Stimulated activated CD8-positive, alpha-beta memory T cell treated with anti-CD3 and anti-CD28 coated beads, Interleukin-7, amount 100 ng/mL, for 1 hour (primary cell): ENCODE measurements at places on chromosomes 5 and 9.
A peak's percentile ranks its signal among the peaks of the same experiment; 100 is the strongest.

- DNase-seq, result no peak
Measured at GRCh38 chr5:95163079-95163478, 121.8 kb downstream of the MCTP1 start.

- no peak for DNase-seq
Measured at GRCh38 chr5:181204113-181204825, 727 bp downstream of the TRIM7 start.

GRCh38 chr9:2718698-2719033, 1.4 kb downstream of the KCNV2 start:
- DNase-seq, result no peak

- no peak for DNase-seq
Measured at GRCh38 chr9:119004618-119004990, 364.6 kb downstream of the BRINP1 start.

- DNase-seq, result no peak
Measured at GRCh38 chr9:87099407-87099806, 152.1 kb upstream of the GAS1 start.

GRCh38 chr9:22041775-22042174, 32.7 kb upstream of the CDKN2B start:
- no peak for DNase-seq

DNA sequence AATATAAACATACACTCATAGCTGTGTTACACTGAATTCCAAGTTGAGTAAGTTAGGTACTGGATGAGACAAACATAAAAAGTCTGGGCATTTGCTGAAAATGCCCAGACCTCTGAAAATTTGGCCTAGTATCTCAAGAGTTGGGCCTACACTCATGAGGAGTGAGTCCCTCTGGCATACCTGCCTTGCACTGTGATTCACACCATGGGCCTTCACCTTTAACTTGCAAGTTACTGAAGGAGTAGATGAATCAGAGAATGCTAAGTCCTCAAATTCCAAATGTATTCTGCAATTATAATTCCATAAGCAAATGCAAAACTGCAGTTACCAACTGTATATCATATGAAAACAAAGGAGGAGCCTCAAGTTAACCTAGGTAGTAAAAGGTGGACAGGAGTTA, 32.3 kb upstream of the C9orf40 start:
- no peak for DNase-seq

DNA sequence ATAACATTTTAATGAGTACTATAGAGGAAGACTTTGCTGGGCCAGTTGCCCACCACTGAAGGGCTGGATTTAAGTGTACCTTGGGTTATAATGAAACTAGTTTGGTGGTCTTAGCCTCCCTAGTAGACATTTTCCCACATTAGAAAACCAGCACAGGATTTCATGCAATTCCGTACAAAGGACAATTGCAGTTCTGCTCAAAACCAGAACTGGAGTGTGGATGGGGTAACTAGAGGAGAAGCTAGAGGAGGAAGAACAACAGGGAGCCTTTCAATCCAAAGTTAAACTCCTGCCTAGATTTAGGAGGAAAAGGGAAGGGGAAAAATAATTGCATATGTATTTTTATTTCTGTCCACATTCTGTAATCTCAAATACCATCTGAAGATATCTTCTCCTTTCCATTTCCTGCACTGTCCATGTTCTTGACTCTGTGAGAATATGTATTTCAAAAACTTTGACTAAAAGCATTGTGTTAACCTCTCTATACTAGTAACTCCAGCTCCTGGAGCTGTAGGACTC, 97.5 kb upstream of the SSBP2 start:
- DNase-seq, result no peak

GRCh38 chr9:116543731-116544400, 143.2 kb upstream of the TRIM32 start:
- DNase-seq, result no peak

- DNase-seq, result no peak
Measured at GRCh38 chr5:66828046-66828547, 231.9 kb downstream of the MAST4 start.

DNA sequence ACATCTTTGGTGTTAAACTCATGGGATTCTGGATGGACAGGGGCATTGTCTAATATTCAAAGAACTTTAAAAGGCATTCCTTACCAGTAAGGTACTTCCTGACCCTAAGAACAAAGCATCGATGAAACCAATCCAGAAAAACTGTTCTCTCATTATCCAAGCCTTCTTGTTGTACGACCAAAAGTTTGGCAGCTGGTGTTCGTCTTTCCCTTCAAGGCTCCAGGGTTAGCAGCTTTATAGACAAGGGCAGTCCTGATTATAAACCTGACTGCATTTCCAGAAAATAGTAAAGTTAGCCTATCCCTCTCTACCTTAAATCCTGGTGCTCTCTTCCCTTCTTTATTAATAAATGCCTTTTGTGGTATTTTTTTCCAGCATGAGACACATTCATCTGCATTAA, 149.4 kb upstream of the MRPS30 start:
- DNase-seq, result no peak

GRCh38 chr9:15135164-15135792, 171.7 kb downstream of the TTC39B start:
- DNase-seq, result peak; percentile 2

DNA sequence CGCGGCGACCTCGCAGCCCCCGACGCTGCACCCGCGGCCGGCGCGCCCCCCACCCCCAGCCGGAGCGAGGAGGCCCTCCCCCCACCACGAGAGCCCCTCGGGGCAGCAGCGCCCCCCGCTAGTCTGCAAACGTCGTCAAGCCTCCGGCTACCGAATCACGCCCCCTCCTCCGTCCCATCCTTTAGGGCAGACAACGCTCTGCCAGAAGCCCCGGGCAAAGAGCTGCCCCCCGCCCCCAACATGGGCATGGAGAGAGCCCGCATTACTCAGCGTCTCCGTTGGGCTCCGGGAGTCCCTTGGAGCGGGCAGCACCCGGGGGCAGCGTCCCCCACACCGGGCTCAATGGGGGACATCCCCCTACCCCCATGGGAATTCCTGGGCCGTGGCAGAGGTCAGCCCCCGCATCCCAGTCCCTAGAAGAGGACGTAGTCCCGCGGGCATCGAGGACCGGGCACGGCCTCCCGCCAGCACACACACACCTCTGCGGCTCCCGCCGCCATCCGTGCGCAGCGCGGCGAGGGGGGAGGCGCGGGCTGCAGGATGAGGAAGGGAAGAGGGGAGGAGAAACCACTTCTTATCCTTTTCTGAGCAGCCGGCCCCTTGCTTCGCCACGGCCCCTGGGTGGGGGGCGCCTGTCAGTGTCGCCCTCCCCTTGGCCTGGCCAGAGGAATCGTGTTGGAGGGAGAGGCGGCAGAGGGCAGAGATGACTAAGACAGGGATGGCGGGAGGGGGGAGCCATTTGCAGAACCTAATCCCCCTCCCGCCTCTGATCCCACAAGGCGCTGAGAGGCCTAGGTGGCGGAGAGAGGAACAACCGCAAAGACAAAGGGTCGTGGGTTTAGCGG, 750 bp downstream of the DNM1 start:
- no peak for DNase-seq

- no peak for DNase-seq
Measured at GRCh38 chr5:112339761-112340160, 79.3 kb downstream of the EPB41L4A start.

- no peak for DNase-seq
Measured at GRCh38 chr9:133938753-133939152, 53.4 kb downstream of the VAV2 start.

DNA sequence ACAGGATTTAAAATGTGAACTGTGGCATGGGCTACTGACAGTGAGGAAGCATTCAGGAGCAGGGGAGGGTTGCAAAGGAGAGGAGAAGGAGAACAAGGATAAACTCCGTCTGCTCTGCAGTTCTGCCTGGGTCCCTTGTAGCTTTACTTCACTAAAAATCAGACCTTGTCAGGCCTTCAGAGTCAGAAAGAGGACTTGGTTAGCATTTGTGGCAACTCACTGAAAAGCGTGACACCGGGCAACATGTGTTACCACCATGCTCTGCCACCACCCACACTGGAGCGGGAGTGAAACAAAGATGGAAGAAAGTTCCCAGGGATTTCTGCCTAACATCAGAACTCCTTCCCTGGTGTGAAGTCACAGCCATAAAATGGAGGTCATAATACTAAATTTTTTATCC, 19.3 kb downstream of the FYB1 start:
- no peak for DNase-seq

DNA sequence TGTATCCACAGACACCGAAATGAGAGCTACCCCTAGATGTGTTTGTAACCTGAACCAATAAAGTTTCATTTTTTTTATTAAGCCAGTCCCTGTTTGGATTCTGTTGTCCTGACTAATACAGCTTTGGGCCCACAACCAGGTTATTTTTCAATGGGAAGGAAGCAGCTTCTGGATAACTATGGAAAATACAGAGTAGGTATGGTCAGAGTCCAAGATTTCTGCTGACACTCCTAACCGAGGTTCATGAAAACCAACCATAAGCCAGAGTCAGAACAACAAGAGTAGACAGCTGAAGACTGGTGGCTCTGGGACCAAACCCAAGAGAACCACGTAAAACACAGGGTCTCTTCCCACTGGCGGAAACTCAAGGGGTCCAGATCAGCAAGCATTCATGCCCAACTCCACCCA, 10.8 kb downstream of the KLF9 start:
- no peak for DNase-seq

- no peak for DNase-seq
Measured at GRCh38 chr5:135497971-135498636, 37.7 kb downstream of the NEUROG1 start.

GRCh38 chr5:126576974-126577373, 18.0 kb downstream of the ALDH7A1 start:
- DNase-seq, result no peak

DNA sequence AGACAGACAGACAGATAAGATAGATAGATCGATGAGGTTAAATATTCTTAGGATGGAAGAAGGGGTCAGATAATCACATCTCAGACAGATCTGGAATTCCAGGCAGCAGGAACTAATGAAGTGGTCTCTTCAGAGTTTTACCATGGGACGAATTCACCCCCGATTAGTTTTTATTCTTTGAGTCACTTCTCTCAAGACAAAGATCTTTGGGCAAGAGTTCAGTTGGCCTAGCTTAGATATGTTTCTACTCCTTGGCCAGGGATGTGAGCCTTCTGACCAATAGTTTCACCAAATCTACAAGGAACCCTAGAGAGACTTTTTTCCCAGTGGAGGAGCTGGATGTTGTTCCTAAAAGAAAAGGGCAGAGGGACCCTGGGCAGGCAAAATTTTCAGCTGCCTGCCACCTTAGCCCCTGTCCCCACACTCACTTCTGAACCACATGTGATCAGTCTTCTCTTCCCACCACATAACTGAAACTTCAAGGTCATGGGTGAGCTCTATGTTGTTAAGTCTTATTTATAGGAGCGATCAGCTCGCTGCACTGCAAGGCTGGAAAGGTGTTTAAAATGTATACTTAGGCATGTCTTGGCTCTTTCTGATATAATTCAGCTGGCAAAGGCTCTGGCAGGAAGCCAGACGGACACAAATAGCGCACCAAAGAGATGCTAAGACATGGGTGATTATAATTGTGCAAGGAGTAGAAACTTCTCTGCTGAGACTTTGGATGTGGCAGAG, 132.9 kb downstream of the PALM2AKAP2 start:
- DNase-seq, result no peak

- DNase-seq, result no peak
Measured at GRCh38 chr9:104853683-104854082, 74.3 kb downstream of the ABCA1 start.

GRCh38 chr9:14030375-14031059, 283.4 kb downstream of the NFIB start:
- DNase-seq, result no peak

- no peak for DNase-seq
Measured at GRCh38 chr5:87069974-87070608, 197.6 kb upstream of the RASA1 start.

DNA sequence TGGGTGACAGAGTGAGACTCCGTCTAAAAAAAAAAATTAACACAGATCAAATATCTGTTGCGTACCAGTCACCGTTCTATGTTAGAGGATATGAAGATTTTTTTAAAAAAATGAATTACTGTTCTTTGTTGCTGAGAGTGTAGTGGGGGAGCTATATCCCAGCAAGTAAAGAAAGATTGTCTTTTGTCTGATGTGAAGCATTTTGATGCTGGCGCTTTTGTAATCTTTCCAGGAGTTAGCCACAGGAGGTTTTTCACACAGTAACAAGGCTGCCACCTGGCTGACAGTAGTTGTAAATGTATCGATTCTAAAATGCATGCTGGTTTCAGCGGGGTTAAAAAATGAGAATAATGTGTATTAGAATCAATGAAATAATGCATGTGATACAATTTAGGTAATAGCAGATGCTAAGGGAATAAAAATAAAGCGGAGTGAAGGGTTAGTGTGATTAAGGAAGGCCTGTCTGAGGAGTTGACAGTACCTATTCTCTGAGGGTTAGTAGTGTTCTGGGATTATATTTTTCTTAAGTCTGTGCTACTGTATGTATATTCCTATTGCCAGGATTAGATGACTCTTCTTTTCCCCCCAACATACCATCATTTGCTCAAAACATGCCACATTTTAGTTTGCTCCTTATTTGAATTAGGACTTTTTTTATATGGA, 3.4 kb downstream of the LMNB1 start:
- DNase-seq, result peak; percentile 21

- DNase-seq, result no peak
Measured at GRCh38 chr9:137268538-137269201, 8.9 kb upstream of the TOR4A start.

GRCh38 chr9:121990600-121991306, 102.4 kb downstream of the TTLL11 start:
- no peak for DNase-seq

DNA sequence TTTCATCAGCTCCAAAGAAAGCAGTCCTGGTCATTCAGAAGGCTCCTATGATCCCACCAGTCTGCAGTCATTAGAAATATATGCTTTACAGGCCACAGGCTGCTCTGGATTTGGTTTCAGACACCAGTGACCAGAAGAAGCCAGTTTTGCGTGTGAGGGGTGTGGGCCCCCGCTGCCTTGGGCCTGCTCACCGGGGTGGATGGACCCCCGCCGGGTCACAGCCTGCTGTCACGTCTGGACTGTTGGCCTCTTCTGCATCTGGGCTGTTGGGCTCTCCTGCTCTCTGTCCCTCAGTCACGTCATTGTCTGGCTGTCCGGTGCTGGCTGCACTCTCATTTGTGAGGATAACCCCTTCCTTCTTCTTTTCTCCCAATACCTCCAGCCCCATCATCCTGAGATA, 33.1 kb downstream of the NSUN2 start:
- DNase-seq, result no peak

GRCh38 chr9:3897631-3898030, 371.8 kb upstream of the RFX3 start:
- DNase-seq, result no peak

GRCh38 chr5:67771791-67772190, 443.8 kb upstream of the PIK3R1 start:
- no peak for DNase-seq
